Prostate gland (tissue), 2 donors: ENCODE measurements at places on chromosomes 2 and 18. TPM values are rescaled to one million over a fixed set of nuclear protein-coding genes. Genes with fewer than 3 reads are reported as not detected.

Gene RAX
- total RNA-seq = 0.40 TPM

- DNase-seq = no peak
- no peak overlapping the region for H3K27ac ChIP-seq
- H3K4me1 ChIP-seq = no peaks in the 10 kb centered on the region
- H3K36me3 ChIP-seq = no peaks in the 10 kb centered on the region
- no peak overlapping the region for H3K4me3 ChIP-seq
Observed at GRCh38 chr18:10228326-10228725, 226.1 kb upstream of the APCDD1 start.

Gene CFC1
- 10.5 TPM for total RNA-seq

GRCh38 chr2:65980531-65980930 is 454.4 kb upstream of the MEIS1 start:
- no peaks in the 10 kb centered on the region for H3K27me3 ChIP-seq
- no peak for DNase-seq
- no peaks in the 10 kb centered on the region for H3K4me1 ChIP-seq
- H3K36me3 ChIP-seq = no peaks in the 10 kb centered on the region
- H3K27ac ChIP-seq = no peak overlapping the region

DNA sequence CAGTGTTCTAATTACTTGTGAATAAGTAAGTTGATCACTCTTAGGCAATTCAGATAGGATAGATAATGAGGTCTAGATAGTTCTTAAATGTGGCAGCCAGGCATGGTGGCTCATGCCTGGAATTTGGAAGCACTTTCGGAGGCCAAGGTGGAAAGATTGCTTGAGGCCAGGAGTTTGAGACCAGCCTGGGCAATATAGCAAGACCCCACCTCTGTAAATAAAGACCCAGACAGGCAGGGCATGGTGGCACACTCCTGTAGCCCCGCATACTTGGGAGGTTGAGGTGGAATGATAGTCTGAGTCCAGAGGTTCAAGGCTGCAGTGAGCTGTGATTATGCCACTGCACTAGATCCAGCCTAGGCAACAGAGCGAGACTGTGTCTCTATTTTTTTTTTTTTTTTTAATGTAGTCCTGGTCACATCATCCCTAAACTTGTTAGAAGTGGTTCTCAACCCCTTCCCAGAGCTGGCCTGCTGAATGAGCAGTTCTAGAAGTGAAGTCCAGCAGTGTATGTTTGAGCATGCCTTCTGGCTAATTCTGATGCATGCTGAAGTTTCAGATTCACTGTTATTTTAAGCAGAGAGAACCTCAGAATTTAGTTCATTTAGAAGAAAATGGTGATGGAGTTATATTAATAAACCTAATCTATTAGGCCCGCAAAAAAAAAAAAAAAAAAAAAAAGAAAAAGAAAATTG is 306.2 kb downstream of the PRKCE start:
- DNase-seq = no peak
- H3K27ac ChIP-seq = no peak overlapping the region
- H3K4me3 ChIP-seq = no peak overlapping the region
- no peaks in the 10 kb centered on the region for H3K27me3 ChIP-seq
- H3K4me1 ChIP-seq = no peaks in the 10 kb centered on the region

GRCh38 chr2:73830871-73831401 is 2.2 kb downstream of the STAMBP start:
- H3K4me1 ChIP-seq = no peaks in the 10 kb centered on the region
- DNase-seq = no peak
- H3K27me3 ChIP-seq = no peaks in the 10 kb centered on the region
- no peaks in the 10 kb centered on the region for H3K36me3 ChIP-seq
- H3K27ac ChIP-seq = no peak overlapping the region

Gene C2orf66
- not detected for total RNA-seq

Gene IL36G
- not detected for total RNA-seq
